ENCODE measurements at places on chromosomes 5 and 9.

DNA sequence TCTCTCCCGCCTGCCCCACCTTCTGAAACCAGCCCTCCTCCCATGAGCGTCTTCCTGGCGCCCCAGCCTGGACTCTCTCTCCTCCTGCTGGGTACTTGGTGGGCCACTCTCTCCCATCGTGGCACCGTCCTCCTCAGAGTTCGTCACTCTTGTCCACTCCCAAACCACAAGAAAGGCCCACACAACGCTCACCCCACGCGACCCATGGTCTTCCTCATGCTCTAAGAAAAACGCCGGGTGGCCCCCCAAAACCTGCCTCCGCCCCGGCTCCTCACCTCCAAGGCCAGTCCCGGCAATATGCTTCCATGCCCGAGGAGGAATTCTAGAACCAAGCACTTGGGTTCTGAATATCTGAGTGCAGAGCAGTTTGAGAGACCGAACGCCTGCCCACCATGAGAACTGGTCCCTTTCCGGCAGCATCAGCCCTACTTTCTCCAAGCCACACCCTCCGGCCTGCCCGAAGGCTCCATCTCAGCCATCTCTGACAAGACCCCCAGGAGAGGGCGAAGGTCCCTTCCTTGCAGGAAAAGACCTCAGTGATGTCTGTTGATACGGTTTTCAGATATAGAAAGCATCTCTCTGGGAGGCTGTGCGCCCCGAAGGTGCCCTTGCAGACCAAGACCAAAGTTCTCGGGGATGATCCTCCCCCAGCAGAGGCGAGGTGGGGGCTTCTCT lies 15.0 kb downstream of the SLC6A3 start:
- no peak for DNase-seq

DNA sequence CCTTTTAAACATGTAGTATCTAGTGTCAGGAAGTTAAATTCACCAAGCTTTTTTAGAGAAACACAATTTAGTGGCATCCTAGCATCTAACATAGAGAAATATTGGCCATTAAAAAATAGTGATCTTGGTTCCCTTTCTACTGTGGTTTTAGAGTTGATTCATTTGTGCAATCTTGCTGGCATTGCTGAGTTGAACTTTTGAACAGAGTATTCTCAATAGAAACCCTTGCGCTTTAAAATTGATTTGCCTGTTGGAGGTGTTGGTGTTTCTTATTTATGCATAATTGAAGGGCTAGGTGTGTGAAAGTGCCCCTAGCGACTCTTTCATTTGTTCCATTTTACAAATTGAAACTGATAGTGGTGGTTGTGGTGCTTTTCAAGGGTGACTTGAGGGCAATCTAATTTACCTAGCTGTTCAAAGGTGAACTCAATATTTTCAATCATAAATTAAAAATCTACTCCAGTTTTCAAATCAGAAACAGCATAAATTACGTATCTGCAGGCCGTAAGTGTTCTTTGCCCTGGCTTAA lies 73.0 kb upstream of the MPDZ start:
- DNase-seq, result no peak

DNA sequence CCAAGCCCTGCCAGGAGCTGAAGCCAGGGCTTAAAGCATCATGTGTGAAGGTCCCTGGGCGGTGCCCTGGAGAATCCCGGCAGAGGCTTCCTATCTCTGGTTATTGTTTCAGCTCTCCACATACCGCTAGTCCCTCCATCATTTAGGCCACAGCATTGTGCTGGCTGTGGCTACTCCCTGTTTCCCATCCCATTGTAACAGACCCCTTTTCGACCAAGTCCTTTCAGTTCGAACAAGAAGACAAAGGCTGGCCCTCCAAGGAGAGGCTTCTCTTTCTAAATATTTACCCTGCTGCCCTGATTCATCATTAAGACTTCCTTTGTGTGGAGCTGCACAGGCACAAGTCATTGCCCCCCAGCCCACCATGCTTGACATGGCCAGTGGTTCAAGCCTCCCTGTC lies 41.6 kb downstream of the NEUROG1 start:
- DNase-seq, result no peak

- no peak for DNase-seq
Measured at GRCh38 chr9:2723376-2724065, 6.2 kb downstream of the KCNV2 start.

- no peak for DNase-seq
Measured at GRCh38 chr9:582775-583174, 258.7 kb upstream of the DMRT1 start.

- no peak for DNase-seq
Measured at GRCh38 chr5:94361161-94361560, 257.2 kb downstream of the KIAA0825 start.

GRCh38 chr9:16154521-16155078 lies 601.8 kb downstream of the CCDC171 start:
- DNase-seq, result no peak

DNA sequence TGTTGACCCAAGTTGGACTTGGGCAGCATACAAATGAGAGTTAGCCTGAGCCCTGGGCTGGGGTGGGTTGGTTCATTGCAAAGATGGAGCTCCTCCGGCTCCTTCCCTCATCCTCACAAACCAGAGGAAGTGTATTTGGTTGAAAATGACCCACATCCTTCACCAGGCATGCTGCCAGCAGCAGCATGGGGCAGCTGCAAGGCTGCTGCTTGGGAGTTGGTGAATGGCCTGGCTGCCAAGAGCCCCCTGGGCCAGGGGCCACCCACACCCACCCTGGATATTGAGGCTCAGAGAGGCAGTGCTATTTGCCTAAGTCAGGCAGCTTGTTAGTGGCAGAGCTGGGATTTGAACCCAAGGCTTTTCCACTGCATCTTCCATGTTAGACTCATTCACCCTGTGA lies 29.5 kb downstream of the PPARGC1B start:
- no peak for DNase-seq

DNA sequence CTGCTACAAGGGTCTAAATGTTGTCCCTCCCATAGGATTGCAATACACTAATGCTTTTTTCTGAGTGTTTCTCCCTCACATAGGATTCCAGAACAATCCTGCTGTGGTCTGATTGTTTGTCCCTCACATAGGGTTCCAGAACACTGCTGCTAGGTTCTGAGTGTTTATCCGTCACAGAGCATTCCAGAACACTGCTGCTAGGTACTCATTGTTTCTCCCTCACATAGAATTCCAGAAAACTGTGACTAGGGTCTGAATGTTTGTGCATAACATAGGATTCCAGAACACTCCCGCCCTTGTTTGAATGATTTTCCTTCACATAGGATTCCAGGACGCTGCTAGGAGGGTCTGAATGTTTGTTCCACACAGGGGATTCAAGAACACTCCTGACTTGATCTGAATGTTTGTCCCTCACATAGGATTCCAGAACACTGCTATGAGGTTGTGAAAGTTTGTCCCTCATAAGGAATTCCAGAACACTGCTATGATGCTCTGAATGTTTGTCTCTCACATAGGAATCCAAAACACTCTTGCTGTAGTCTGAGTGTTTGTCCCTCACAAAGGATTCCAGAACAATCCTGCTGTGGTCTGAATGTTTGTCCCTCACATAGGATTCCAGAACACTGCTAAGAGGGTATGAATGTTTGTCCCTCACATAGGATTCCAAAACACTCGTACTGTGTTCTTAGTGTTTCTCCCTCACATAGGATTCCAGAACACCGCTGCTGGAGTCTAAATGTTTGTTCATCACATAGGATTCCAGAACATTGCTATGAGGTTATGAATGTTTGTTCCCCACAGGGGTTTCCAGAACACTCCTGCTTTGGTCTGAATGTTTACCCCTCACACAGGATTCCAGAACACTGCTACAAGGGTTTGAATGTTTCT lies 213.5 kb downstream of the FOXD4L6 start:
- DNase-seq, result no peak

- no peak for DNase-seq
Measured at GRCh38 chr9:88996921-88997235, 5.6 kb downstream of the S1PR3 start.

GRCh38 chr5:145543968-145544367 lies 291.2 kb downstream of the PRELID2 start:
- DNase-seq, result no peak

- DNase-seq, result no peak
Measured at GRCh38 chr9:110877374-110877773, 160.9 kb downstream of the LPAR1 start.

- DNase-seq, result no peak
Measured at GRCh38 chr5:32708949-32709348, 2.2 kb upstream of the NPR3 start.

DNA sequence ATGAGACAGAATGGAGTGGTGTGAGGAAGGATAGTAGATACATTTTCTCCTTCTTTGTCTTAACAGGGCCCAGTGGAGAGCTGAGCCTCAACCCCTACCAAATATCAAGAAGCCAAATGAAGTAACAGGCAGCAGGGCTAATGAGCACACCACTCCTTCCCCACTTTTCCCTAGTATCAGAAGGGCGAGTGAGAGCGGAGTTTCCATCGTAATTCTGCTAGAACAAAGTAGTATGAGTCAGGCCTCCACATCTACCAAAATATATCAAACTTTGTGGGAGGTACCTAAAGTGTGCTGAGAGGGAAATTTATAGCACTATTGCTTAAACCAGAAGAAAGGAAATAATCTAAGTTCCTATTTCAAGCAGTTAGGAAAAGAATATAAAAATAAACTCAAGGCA lies 769.0 kb upstream of the RGMB start:
- DNase-seq, result no peak

DNA sequence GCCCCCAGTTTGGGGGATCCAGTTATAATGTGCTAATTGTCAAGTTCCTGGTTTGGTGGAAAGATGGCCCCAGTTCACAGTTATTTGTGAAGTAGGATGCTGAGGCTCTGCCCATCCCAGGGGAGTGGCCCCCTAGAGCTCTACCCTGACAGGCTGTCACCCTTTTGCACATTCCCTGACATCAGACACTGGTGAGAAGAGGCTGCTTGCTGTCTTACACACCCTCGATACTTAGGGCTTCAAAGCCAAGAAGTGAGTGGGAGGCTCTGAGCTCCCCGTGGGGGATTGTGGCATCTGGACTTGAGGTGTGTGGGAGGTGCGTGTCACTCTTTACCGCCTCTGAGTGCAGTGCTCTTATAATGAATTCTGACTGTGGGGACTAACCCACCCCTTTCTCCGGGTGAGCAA lies 168.5 kb downstream of the DOCK2 start:
- no peak for DNase-seq

- DNase-seq, result no peak
Measured at GRCh38 chr9:14179449-14179848, 134.5 kb downstream of the NFIB start.

- DNase-seq, result no peak
Measured at GRCh38 chr9:133787754-133788025, 49.5 kb upstream of the SARDH start.

GRCh38 chr9:79570448-79571308 lies 1.1 kb upstream of the TLE4 start:
- DNase-seq, result no peak

GRCh38 chr5:57193757-57194413 lies 20.0 kb downstream of the GPBP1 start:
- no peak for DNase-seq

- no peak for DNase-seq
Measured at GRCh38 chr9:34578241-34579103, 11.1 kb downstream of the CNTFR start.

DNA sequence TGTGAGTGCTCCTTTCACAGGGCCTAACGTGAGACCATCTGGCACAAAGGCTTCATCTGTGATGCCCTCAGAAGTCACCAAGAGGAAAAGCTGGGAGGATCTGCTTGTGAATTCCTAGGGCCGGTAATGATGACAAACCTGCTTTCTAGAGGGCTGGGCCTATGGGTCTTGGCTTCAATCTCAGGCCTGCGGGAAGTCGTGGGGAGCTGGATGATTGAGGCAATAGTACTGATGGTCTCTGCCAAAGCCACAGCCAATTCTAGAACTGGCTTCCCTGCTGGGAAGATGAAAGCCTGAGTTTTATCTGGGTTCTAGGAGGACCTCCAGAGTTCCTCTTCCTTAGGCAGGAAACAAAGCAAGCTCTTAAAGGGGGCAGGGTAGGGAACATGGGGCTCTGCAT lies 102.7 kb downstream of the TMEM215 start:
- DNase-seq, result no peak

GRCh38 chr5:14025569-14026286 lies 81.2 kb upstream of the DNAH5 start:
- no peak for DNase-seq

DNA sequence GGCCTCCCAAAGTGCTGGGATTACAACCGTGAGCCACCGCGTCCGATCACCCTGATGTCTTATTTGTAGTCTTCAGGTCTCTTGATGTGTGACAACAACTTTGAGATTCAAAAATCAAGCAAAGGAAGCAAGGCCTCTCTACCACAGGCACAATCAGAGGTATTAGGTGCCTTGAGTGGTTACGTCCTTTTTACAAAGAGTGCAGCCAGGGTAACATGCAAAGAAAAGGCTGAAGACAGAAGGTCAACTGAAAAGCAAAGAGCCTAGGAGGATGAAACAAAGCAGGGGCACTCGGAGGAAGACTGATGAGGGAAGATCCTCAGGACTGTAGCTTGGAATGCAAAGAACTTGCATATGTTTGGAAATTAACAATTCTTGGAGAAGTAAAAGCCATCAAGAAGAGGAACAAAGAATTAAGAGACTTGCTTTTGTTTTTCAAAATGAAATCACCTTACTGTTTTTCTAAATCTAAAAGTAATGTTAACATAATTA lies 362.1 kb downstream of the EBF1 start:
- DNase-seq, result no peak

DNA sequence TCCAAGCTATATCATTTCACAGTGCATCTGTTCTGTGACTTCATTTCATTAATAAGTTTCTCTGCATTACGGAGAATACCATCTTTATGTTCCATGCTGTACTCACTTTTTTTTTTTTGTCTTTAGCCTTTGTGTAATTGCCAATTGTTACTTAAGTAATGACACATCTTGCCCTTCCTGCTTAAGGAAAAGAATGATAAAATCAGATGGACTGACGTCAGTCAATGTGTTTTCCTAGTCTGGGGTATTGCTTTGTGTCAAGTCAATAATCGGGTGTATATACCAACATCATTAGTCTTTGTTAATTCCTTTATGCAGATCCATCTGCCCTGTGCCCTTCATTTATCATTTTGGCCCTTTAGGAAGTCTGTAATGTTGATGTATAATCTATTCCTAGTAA lies 133.5 kb downstream of the CD180 start:
- DNase-seq, result no peak

All from NCI-H1417 treated with DMSO at 0.1 percent for 48 hours (cell line).